ENCODE measurements at places on chromosomes 1 and 21. TPM values are rescaled to one million over a fixed set of nuclear protein-coding genes. Genes with fewer than 3 reads are reported as not detected.
A peak's percentile ranks its signal among the peaks of the same experiment; 100 is the strongest.

The CELA2B gene
- not detected for total RNA-seq

The ERG gene
- total RNA-seq, result 0.61 TPM

The CYP4B1 gene
- total RNA-seq, result not detected

The USP1 gene
- 70.0 TPM for total RNA-seq

The PCP4 gene
- total RNA-seq, result 0.45 TPM

The ADAMTS5 gene
- 0.40 TPM for total RNA-seq

The FALEC gene
- 1.2 TPM for total RNA-seq

The S100A1 gene
- total RNA-seq, result not detected

The TTLL7 gene
- 13.5 TPM for total RNA-seq

The CDC7 gene
- 64.8 TPM for total RNA-seq

The NTMT2 gene
- not detected for total RNA-seq

The FNDC5 gene
- 28.7 TPM for total RNA-seq

- peaks cover 44% of the 10 kb centered on the region for H3K27me3 ChIP-seq
- H3K27ac ChIP-seq, result no peak overlapping the region
- no peak for DNase-seq
- peak overlapping the region; percentile 88 for H3K4me3 ChIP-seq
These were observed 62.0 kb downstream of the TOR1AIP2 start for GRCh38 chr1:179815641-179816040.

- H3K4me3 ChIP-seq, result no peak overlapping the region
- no peaks in the 10 kb centered on the region for H3K27me3 ChIP-seq
- no peak for DNase-seq
- no peak overlapping the region for H3K27ac ChIP-seq
These were observed 179.9 kb downstream of the ZC3H11B start for GRCh38 chr1:219433001-219433400.

DNA sequence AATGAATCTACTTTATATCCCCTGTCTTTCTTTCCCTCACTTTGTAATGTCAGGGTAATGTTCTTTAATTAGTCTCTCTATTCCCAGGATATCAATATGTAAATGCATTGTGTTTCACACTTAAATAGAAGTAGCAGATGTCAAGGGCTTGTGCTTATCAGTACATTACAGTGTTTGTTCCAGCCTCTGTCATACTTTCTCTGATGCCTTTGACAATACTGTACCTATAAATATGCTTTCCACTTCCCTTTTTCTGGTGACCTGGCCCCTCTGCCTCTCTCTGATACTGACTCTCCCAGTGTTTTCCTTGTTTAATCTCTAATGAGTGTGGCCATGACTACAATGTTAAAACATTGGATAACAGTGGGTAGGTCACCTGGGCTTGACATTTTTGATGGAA lies 862.0 kb upstream of the NEGR1 start:
- H3K27me3 ChIP-seq, result no peaks in the 10 kb centered on the region
- no peak overlapping the region for H3K4me3 ChIP-seq
- DNase-seq, result no peak
- no peaks in the 10 kb centered on the region for H3K36me3 ChIP-seq
- no peak overlapping the region for H3K27ac ChIP-seq

- no peak overlapping the region for H3K27ac ChIP-seq
- peaks cover 2% of the 10 kb centered on the region for H3K36me3 ChIP-seq
- H3K27me3 ChIP-seq, result peaks cover 3% of the 10 kb centered on the region
- H3K4me3 ChIP-seq, result peak overlapping the region; percentile 41
- DNase-seq, result no peak
These were observed 3.3 kb upstream of the C1orf174 start for GRCh38 chr1:3903141-3904005.

- DNase-seq, result no peak
- H3K4me1 ChIP-seq, result no peaks in the 10 kb centered on the region
- H3K27ac ChIP-seq, result no peak overlapping the region
- H3K27me3 ChIP-seq, result no peaks in the 10 kb centered on the region
These were observed 52.1 kb downstream of the PGM1 start for GRCh38 chr1:63645317-63645716.

DNA sequence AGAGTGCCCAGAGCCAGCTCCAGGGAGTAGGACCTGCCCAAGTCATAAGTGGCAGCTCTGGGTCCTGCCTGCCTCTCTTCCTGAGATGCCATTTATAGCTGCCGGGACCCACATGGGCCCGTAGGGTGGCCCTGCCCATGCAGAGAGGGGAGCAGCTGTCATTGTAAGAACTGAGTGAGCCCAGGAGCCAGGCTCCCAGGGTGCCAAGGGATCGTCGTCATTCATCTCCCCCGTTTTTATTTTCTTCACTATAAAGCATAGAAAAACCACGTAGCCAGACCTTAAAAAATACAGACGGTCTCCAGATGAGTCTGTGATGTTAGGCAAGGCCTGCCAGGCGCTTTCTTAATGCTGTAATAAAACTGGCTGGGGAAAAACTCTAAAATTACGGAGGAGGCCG lies 90.7 kb downstream of the IGSF21 start:
- no peak overlapping the region for H3K27ac ChIP-seq
- H3K4me1 ChIP-seq, result no peaks in the 10 kb centered on the region
- DNase-seq, result no peak
- no peaks in the 10 kb centered on the region for H3K36me3 ChIP-seq
- H3K27me3 ChIP-seq, result peaks cover 63% of the 10 kb centered on the region

DNA sequence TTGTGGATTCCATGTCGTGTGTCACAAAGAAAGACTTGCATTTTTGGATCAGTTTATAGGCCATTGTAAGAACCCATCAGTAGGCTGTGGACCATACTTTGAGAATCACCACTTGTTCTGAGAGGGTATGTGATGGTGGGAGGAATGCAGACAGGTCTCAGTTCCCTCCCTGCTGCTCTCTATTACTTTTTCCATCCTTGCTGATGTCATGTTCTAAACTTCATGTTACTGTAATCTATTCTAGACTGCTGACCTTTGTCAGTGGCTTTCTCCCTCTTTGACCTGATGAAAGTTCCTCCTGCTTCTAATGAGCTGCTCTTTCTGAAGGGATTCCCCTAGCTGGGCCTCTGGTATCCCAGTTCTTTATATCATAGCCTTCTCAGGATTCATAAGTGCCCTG lies 46.1 kb downstream of the ST3GAL3 start:
- peaks cover 2% of the 10 kb centered on the region for H3K36me3 ChIP-seq
- H3K27me3 ChIP-seq, result no peaks in the 10 kb centered on the region
- H3K4me3 ChIP-seq, result no peak overlapping the region
- DNase-seq, result no peak
- H3K27ac ChIP-seq, result no peak overlapping the region

DNA sequence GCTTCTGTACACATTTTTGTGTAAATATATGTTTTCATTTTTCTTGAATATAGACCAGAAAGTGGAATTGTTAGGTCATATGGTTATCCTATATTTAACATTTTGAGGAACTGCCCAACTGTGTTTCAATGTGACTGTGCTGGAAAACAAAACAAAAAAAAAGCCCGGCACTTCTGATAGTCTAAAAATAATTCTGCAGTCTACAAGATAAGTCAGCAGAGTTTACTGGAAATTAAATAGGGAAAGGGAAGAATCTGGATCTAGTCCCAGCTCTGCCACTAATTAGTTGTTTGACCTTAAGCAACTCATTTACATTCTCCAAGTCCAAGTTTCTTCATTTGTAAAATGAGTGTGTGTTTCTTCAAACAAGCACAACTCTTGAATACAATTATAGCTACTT lies 869.1 kb upstream of the B3GALT2 start:
- no peak overlapping the region for H3K27ac ChIP-seq
- no peaks in the 10 kb centered on the region for H3K36me3 ChIP-seq
- H3K4me3 ChIP-seq, result no peak overlapping the region
- H3K4me1 ChIP-seq, result no peaks in the 10 kb centered on the region
- no peaks in the 10 kb centered on the region for H3K27me3 ChIP-seq

GRCh38 chr1:153493343-153493960 lies 33.0 kb upstream of the S100A7 start:
- H3K27me3 ChIP-seq, result peaks cover 26% of the 10 kb centered on the region
- H3K4me3 ChIP-seq, result no peak overlapping the region
- peaks cover 15% of the 10 kb centered on the region for H3K4me1 ChIP-seq

DNA sequence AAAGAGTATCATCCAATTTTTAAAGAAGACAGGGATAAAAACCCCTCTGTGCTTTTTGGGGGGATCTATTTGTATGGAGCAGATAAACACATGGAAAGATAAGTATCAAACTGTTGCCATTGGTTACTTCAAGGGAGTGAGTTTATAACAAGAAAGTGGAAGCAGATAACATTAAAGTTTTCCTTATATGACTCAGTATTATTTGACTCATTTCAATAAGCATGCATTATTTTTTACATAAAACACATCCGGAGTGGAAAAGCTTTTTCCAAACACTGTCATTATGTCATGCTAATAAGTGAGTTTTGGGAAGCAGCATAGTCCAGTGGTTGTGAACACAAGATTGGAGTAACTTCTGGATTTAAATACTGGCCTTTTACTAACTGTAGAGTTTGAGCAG lies 452.2 kb downstream of the LTN1 start:
- H3K4me3 ChIP-seq, result no peak overlapping the region
- H3K27me3 ChIP-seq, result no peaks in the 10 kb centered on the region
- H3K36me3 ChIP-seq, result no peaks in the 10 kb centered on the region
- no peaks in the 10 kb centered on the region for H3K4me1 ChIP-seq
- H3K27ac ChIP-seq, result no peak overlapping the region
- DNase-seq, result no peak

DNA sequence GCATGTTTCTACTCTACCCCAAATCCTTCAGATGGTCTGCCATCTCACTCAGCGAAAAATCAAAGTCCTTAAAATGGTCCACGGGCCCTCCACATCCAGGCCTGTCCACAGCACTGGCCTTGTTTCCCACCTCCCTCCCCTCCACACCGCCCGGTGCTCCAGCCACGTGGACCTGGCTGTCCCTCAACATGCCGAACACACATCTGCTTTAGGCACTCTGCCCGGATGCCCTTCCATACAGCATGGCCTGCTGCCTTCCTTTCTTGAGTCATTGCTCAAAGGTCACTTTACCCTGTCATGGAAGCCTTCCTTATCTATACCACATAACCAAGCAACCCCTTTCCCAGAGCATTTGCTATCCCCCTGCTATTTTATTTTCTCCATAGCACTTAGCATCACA lies 143.0 kb downstream of the DNM3 start:
- DNase-seq, result no peak
- H3K36me3 ChIP-seq, result no peaks in the 10 kb centered on the region
- H3K4me3 ChIP-seq, result no peak overlapping the region

- DNase-seq, result no peak
- H3K27me3 ChIP-seq, result no peaks in the 10 kb centered on the region
- H3K36me3 ChIP-seq, result no peaks in the 10 kb centered on the region
These were observed 4.6 kb upstream of the TRNAU1AP start for GRCh38 chr1:28548318-28548717.

GRCh38 chr1:53678507-53678906 lies 60.5 kb downstream of the GLIS1 start:
- peaks cover 12% of the 10 kb centered on the region for H3K4me1 ChIP-seq
- H3K4me3 ChIP-seq, result no peak overlapping the region
- no peaks in the 10 kb centered on the region for H3K36me3 ChIP-seq
- no peak for DNase-seq

GRCh38 chr1:27489501-27489972 lies 430 bp downstream of the WASF2 start:
- peak overlapping the region; percentile 86 for H3K4me3 ChIP-seq
- DNase-seq, result peak; percentile 17
- H3K36me3 ChIP-seq, result no peaks in the 10 kb centered on the region
- peaks cover 35% of the 10 kb centered on the region for H3K4me1 ChIP-seq
- peak overlapping the region; percentile 94 for H3K27ac ChIP-seq

- H3K4me1 ChIP-seq, result peaks cover 17% of the 10 kb centered on the region
- no peak for DNase-seq
- H3K27ac ChIP-seq, result no peak overlapping the region
- H3K36me3 ChIP-seq, result no peaks in the 10 kb centered on the region
- H3K27me3 ChIP-seq, result no peaks in the 10 kb centered on the region
These were observed 3.0 kb downstream of the ADPRS start for GRCh38 chr1:36091698-36092097.

DNA sequence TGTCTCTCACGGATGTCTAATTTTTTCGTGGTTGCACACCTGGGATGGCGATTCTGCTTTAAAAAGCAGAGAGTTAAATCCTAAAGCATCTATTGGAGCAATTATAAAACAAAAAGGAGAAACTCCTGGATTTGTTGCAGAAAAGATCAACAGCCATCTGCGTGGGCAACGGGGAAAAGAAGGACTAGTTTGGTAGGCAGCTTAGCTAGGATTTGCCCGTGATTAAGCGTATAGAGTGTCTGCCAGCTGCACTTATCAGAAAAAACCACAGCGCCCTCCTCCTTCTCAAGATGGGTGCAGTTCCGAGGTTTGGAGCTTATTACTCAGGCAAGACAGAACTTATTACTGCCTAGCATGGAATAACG lies 526 bp upstream of the SLC25A24 start:
- peaks cover 28% of the 10 kb centered on the region for H3K36me3 ChIP-seq
- H3K27ac ChIP-seq, result no peak overlapping the region
- no peak for DNase-seq
- H3K4me3 ChIP-seq, result peak overlapping the region; percentile 89

DNA sequence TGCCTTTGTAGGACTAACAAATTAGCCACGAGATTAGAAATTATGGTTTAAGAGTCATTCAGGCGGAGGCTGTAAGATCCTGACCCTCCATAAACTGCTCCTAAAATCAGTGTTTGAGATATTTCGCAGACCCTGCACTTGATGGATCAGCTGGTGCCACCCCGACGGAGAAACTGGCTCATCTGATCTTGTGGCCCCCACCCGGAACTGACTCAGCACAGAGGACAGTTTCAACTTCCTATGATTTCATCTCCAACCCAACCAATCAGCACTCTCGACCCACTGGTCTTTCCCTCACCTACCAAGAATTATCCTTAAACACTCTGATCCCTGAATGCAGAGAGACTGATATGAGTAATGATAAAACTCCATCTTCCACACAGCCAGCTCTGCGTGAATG lies 3.7 kb upstream of the JAM2 start:
- no peak overlapping the region for H3K27ac ChIP-seq
- no peak overlapping the region for H3K4me3 ChIP-seq
- H3K4me1 ChIP-seq, result peaks cover 18% of the 10 kb centered on the region
- H3K36me3 ChIP-seq, result no peaks in the 10 kb centered on the region
- H3K27me3 ChIP-seq, result peaks cover 23% of the 10 kb centered on the region

GRCh38 chr1:41649396-41650027 lies 165.0 kb upstream of the EDN2 start:
- peaks cover 12% of the 10 kb centered on the region for H3K4me1 ChIP-seq
- no peaks in the 10 kb centered on the region for H3K27me3 ChIP-seq
- H3K36me3 ChIP-seq, result no peaks in the 10 kb centered on the region
- no peak for DNase-seq
- H3K27ac ChIP-seq, result no peak overlapping the region

- H3K4me1 ChIP-seq, result peaks cover 43% of the 10 kb centered on the region
- DNase-seq, result no peak
- no peaks in the 10 kb centered on the region for H3K36me3 ChIP-seq
- peak overlapping the region; percentile 5 for H3K27ac ChIP-seq
- H3K4me3 ChIP-seq, result no peak overlapping the region
- peaks cover 3% of the 10 kb centered on the region for H3K27me3 ChIP-seq
These were observed 29.4 kb upstream of the SSX2IP start for GRCh38 chr1:84719543-84720217.
